DND-41 (cell line): ENCODE measurements at places on chromosomes 6 and 20.

DNA sequence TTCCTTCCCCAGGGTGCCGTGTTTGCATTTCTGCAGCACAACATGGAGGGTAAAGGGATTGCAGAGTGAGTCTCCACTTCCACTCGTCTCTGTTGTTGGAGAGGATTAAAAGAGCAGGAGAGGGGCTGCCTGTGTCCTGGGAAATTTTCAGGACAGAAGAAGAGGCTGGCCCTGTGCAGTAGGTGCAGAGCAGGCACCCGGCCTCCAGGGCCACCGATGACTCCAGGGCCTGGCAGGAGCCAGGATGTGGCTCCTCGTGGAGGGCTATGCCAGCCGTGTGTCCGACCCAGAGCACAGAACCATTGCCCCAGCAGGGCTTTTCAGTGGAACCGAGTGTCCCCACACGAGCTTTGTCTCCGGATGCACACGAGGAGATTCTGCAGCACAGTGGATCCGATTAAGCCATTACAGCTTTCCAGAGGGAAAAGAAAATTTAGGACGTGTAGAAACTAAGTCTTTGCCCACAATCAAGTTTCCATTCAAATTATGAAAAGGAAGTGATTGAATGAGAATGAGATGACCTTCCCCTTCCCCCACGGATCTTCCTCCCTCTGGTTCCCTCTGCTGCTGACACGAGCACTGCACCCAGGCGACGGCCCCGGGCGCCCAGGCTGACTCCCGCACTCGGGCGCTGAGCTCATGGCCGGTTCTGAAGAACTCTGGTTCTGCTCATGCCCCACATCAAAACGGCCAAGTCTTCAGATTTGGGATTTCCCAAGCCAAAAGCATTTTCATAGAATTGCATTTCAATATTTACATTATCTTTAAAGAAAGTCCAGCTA is 43.1 kb upstream of the UNC93A start:
- DNase-seq: no peak

- DNase-seq: peak; percentile 61
Observed at GRCh38 chr20:25220021-25220730, 24.7 kb downstream of the ENTPD6 start.

GRCh38 chr6:96923871-96924493 is 546 bp upstream of the KLHL32 start:
- DNase-seq: no peak

DNA sequence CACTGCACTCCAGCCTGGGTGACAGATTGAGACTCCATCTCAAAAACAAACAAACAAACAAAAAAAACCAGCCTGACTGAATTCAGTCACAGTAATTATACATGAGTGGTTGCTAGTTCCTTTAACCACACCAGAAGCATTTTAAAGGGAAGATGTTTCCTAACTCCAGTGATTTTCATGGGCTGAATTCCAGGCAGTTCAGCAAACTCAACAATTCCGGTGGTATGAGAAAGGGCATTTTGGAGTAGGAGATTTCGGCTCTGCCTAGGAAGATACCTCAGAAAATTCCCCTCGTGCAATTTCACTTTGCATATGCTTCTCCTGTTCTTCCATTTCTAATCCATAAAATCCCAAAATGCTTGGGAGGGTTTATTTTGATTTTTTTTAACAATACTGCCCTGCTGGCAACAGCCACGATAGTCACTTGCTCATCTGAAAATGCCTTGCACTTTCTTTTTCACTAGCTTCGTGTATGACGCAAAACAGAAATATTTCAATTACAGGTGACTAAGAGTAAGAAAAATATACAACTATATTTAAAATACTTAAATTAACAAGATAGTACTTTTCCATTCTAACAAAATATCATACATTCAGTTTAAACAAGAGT is 48.3 kb upstream of the IPCEF1 start:
- DNase-seq: no peak

GRCh38 chr6:136317971-136318370 is 28.3 kb upstream of the BCLAF1 start:
- DNase-seq: no peak

- DNase-seq: no peak
Observed at GRCh38 chr6:137171824-137172733, 1.4 kb downstream of the IL22RA2 start.

DNA sequence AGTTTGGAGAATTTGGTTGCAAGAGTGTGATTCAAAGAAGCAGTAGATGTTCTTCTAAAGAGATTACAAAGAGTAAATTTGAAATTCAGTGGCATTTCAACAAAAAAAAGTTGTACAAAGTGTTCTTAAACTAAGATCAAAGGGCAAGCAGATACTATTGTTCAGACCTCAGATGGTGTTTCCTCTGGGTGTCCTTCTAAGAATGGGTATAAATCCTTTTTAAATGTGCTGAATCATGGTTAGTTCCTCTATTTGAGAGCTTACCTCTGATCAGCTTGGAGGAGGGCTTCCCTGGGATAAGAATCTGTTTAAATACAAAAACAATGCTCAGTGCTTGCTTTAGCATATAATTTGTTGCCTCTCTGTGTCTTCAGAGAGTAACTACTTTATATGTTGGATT is 6.3 kb downstream of the BMP6 start:
- no peak for DNase-seq

- no peak for DNase-seq
Observed at GRCh38 chr6:23456396-23456795, 669.6 kb upstream of the NRSN1 start.

GRCh38 chr20:50646483-50646996 is 44.8 kb downstream of the RIPOR3 start:
- no peak for DNase-seq

- DNase-seq: no peak
Observed at GRCh38 chr6:108596956-108597355, 36.2 kb downstream of the FOXO3 start.
